ENCODE measurements at places on chromosomes 1 and 21.

- DNase-seq = no peak
These were observed 62.9 kb downstream of the LRRC8C start for GRCh38 chr1:89695847-89696246.

GRCh38 chr21:39173716-39174680 lies 9.3 kb downstream of the PSMG1 start:
- no peak for DNase-seq

DNA sequence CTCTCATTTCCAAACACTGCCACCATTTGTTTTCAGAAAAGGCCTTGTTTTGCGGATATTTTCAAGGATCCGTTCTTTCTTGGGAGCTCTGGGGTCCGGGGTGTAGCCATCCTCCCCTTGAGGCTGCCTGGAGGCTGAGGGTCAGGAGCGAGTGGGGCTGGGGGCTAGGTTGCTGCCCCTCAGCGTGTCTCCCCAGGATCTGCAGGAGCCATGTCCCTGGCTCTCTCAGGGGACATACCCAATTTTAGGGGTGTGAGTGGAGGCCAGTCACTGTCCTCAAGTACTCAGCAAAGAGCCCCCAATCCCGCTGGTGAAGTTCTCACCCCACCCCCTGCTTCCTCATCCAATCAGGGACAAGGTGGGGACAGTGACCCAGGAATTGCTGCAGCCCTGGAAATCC lies 15.0 kb upstream of the PRDM16 start:
- no peak for DNase-seq

DNA sequence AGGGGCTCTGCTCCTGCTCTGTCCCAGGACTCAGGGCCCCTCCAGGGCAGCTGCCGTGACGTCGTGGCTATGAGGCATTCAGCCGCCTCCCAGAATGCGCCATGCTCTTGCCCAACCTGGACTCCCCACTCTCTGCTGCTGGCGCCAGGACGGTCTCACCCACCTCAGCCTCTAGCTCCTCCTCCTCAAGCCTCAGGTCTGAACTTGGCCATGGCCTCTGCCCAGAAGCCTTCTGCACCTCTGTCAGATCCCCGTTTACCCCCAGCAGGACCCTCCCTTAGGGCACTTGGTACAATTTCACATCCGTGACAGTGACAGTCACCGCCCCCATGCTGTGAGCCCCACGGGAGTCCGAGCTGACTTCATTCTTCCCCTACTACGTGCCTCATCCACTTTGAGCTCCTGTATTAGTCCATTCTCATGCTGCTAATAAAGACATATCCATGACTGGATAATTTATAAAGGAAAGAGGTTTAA lies 4.9 kb downstream of the CSTB start:
- no peak for DNase-seq

GRCh38 chr1:43776043-43776761 lies 68.9 kb downstream of the ST3GAL3 start:
- DNase-seq = no peak

GRCh38 chr1:94248956-94249688 lies 11.7 kb upstream of the ARHGAP29 start:
- DNase-seq = no peak

DNA sequence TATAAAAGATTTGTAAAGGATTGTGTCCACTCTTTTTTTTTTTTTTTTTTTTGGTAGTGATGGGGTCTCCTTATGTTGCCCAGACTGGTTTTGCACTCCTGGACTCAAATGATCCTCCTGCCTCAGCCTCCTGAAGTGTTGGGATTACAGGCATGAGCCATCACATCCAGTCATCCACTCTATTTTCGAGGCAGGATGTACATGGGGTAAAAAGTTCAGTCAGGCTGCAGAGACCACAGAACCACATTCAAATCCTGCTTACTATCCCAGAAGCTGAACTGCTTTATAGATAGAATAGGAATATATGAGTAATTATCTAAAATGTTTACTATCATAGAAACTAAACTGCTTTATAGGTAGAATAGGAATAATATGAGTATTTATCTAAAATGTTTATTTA lies 26.0 kb upstream of the KCNK2 start:
- DNase-seq = no peak

GRCh38 chr1:18922848-18923755 lies 20.7 kb upstream of the ALDH4A1 start:
- no peak for DNase-seq

- no peak for DNase-seq
These were observed 18.1 kb downstream of the RSBN1 start for GRCh38 chr1:113793878-113794834.

DNA sequence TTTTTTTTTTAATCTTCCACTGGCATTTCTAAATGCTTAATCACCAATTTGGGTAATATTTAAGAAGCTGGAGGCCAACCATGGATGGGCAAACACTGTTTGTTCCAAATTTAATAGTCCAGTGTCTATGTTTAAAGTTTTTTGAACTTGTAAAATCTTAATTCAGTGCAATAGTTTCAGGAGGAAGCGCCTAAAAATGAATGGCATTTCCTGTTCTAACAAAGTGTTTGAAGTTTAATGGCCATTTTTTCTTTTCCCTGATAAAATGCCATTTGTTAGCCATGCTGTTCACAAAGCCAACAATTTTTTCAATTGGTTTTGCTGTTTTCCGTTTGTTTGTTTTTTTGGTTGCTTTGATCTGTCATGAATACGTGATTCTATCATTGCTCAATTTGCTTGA lies 552.1 kb downstream of the LMO4 start:
- no peak for DNase-seq

DNA sequence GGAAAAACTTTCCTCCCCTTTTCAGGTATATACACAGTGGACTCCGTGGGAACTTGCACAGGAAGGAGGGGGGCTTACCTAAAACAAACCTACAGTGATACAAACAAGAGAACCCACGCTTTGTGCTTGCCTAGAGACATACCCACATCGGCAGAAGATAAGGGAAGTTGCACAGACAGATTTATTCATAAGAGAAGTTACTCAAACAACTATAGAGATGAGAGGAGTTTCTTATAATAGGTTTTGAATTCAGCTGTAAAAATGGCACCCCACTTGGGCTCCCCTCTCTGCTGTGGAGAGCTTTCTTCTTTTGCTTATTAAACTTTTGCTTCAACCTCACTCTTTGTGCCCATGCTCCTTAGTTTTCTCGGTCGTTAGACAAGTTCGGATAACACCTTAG lies 1.8 kb upstream of the DUSP12 start:
- DNase-seq = no peak

DNA sequence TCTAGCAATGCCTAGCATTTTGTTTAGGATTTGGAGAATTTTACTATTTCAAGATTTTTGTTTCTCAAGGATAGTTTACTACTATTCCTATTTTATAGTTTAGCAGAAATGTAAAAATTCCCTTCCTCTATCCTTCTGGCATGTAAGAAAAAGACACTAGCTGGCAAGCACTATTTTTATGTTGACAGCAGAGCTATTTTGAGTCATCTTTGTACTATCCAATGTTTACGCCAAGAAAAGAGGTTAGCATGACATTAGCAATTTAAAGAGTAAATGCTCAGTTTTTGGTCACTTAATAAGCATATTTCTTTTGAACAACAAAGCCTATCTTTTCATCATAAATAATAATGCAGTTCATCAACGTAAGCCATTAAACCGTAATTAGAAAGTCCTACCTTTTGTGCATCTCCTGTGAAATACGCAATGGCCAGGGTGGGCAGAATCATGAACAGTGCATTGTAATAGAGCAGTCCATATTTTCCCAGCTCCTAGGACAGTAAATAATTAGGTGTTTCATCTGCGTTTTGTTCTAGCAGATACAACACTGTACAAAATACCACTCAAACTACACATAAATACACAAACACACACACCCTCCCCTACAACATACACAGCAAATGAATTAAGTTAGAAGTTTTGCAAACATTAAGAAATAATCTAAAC lies 12.0 kb downstream of the SLC35D1 start:
- DNase-seq = peak; percentile 42

- DNase-seq = peak; percentile 84
These were observed 40.6 kb downstream of the AKNAD1 start for GRCh38 chr1:108816049-108816893.

- no peak for DNase-seq
These were observed 67.5 kb upstream of the ANGPTL1 start for GRCh38 chr1:178938101-178938958.

DNA sequence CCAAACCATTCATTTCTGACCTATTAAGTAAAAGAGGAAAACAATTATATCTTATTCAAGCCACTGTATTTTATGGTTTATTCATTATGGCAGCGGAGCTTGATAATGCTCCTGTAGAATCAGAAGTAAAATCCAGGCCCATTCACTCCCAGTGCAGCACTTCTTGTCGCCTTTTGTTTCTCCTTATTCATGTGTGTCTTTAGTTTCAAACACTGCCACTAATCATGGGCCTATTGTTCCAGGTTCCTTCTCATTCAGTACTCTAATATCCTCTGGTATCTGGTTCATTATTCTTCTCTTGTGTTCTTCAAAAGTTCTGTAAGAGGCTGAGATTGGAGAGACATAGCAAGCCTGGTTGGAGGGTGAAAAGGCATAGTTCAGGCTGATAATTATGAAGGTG lies 218.3 kb downstream of the LRRIQ3 start:
- no peak for DNase-seq

GRCh38 chr1:95703046-95703445 lies 469.0 kb downstream of the RWDD3 start:
- no peak for DNase-seq

- DNase-seq = no peak
These were observed 44.4 kb downstream of the COLGALT2 start for GRCh38 chr1:183993132-183993531.

DNA sequence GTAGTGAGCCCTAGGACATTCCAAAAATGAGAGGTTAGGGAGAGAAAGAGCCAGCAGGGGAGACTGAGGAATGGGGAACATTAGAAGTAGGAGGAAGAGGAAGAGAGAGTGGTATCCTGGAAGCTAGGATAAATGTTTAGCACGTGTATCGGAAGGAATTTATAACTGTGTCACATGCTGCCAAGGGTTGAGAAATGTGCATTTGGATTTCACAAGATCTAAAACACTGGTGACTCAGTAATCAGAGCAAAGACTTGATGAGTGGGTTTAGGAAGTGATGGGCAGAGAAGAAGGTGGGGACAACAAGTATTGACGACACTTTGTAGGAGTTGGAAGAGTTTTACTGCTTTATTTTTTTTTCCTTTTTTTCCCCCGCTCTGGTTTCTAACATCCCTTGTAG lies 193.9 kb downstream of the FMN2 start:
- peak; percentile 86 for DNase-seq

GRCh38 chr21:45262616-45263015 lies 25.1 kb downstream of the POFUT2 start:
- no peak for DNase-seq

All from GM04504 (cell line).